ENCODE measurements at places on chromosomes 1 and 21. TPM values are rescaled to one million over a fixed set of nuclear protein-coding genes. Genes with fewer than 3 reads are reported as not detected.

The CLCA4 gene
- total RNA-seq: not detected

DNA sequence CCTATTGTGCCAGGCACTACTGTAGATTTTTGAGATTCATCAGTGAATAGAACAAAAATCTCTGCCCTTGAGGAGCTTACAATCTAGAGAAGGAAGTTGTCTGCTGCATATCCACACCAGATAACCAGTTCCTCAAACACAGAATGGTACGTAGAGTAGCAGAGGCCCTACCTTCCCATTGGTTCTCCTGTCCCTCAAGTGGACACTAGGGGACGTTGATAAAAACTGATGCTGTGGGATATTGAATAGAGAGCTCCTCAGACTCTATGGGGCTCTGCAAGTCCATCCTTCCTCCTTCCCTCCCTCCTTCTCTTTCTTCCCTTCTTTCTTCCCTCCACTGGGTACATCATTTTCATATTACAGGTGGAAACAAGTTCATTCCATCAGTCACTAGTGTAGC is 371.3 kb downstream of the PBX1 start:
- no peak for DNase-seq

The AJAP1 gene
- not detected for total RNA-seq

The FAM177B gene
- not detected for total RNA-seq

The LEPR gene
- total RNA-seq: 26.6 TPM

The HOOK1 gene
- not detected for total RNA-seq

- no peak for DNase-seq
Measured at GRCh38 chr1:180299479-180300221, 69.6 kb downstream of the LHX4 start.

The SCYL3 gene
- 5.1 TPM for total RNA-seq

DNA sequence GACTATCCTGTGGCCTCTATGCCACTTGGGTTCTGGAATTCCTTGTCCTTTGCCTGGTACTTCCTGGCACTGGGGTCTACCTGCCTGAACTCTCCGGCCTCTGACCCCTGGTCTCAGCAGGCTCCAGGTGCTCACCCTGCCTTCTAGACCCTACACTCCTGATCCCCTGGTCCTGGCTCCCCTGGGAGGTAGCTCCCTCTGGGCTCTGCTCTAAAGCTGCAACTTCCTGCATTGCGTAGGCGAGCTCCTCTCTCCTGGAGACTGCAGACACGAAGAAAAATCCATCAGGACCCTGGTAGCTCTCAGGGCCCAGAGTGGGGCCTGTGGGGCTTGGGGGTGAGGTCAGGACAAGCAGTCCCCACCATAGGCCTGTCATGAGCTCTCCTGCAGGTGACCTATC is 7.8 kb upstream of the PLEKHG5 start:
- no peak for DNase-seq

- no peak for DNase-seq
Measured at GRCh38 chr1:166084613-166085012, 82.2 kb downstream of the FAM78B start.

DNA sequence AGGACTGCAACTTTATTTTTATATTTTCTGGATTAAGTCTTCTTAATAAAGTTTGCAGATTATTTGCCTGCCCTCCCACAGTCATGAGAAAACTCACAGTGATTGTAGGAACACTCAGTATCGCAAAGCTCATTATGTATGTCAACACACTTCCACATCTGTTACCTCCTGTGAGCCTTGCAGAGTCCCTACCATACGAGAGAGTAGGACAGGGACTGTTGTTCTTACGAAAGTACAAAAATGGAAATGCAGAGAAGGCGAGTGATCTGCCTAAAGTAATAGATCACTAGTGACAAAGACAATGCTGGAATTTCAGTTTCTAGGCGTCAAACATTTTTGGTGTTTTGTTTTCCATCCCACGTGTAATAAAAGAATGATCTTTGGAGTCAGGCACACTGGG is 131.7 kb downstream of the SYT2 start:
- DNase-seq: no peak

- DNase-seq: no peak
Measured at GRCh38 chr1:160471253-160471652, 51.8 kb downstream of the SLAMF6 start.

The CBR1 gene
- 118 TPM for total RNA-seq

DNA sequence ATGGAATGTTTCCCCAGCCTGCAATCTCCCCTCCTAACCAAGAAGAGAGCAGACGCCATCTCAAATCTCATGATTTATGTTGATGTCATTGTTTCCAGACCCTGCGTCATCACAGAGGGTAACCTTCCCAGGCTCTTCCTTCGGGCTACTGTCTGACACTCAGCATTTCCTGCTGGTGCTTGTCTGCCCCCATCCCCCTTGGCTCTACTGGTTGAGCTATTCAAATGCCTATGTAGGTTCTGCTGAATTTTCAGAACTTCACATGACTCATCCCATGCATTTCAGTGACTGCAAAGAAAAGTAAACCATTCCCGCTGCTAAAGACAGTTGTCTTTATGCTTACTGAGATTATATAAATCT is 24.8 kb upstream of the ITPKB start:
- DNase-seq: peak; percentile 91

DNA sequence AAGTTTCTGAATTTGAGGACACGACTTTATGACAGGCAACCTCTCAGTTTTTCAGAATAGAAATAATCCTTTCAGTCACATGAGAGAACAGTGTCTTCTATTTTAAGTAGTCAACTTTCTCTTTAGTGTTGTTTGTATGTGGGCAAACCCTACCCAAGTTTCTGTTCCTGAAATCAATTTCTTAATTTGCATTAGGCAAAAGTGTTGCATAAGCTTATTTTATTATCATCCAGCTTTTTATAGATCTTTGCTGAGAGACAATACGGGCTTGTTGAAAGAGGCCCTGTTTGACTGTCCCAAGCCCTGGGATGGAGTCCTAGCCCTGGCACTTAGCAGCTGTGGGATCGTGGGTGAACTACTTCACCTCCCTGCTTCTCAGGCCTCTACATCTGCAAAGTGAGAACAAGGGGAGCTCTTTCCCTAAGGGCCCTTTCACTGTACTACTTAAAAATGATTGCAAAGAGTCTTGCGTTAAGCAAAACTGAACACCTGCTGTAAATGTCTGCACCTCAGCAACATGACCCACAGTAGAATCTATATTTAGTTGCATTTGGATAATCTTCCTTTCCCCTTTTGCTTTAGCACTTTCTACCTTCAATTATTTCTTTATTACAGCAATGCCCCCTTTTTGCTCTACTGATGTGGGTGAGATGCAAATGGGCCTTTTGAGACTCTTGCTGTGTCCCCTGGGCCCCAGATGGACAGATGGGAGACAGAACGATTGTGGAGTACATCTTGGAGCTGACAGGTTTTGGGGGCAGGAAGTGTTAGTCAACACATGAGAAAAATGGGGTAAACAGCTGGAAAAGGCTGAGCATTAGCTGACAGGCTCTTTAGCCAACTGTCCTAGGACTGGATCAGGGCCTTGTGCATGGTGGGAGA is 41.0 kb upstream of the SCAF4 start:
- DNase-seq: no peak

The RAB3B gene
- total RNA-seq: 139 TPM

DNA sequence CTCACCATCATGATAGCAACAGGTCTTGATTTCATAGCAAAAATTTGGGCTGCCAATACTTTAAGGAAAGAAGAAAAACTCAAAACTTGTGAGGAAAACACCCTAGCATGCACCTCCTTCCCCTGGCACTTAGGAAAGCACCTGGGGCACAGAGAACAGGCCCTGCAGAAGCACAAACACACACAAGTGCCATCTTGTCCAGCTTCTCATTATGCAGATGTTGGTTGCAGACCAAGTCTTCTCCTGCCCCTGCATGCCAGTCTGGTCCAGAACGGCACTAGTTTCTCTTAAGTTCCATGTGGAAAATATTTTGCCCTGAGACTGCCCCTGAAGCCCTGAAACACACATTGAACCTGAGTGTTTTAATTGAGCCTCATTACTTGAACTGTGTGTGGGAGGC is 6.3 kb upstream of the ETV3 start:
- no peak for DNase-seq

The RUNX3 gene
- total RNA-seq: not detected
